ENCODE measurements at places on chromosomes 12 and 14.

DNA sequence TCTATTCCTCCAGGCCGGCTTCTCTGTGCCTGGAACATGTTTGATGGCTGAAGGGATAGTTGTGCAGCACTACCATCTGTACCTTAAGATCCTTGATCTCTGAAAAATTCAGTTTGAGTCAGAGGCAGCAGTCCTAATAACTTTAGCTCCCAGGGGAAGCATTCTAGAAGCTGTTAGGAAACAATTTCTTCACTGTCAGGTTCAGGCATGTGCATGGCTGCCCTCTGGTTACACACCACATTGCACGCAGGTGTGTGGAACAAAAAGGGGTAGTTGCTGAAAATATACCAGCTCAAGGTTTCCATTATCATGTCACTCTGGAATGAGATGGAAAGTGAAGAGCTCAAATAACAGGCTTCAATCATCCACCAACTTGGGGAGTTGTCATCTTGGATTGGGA, 80.1 kb downstream of the CHST11 start:
- H3K36me3 ChIP-seq = no peaks in the 10 kb centered on the region
- no peaks in the 10 kb centered on the region for H3K27me3 ChIP-seq
- DNase-seq = no peak
- no peak overlapping the region for H3K4me3 ChIP-seq
- H3K4me1 ChIP-seq = no peaks in the 10 kb centered on the region
- no peak overlapping the region for H3K27ac ChIP-seq

DNA sequence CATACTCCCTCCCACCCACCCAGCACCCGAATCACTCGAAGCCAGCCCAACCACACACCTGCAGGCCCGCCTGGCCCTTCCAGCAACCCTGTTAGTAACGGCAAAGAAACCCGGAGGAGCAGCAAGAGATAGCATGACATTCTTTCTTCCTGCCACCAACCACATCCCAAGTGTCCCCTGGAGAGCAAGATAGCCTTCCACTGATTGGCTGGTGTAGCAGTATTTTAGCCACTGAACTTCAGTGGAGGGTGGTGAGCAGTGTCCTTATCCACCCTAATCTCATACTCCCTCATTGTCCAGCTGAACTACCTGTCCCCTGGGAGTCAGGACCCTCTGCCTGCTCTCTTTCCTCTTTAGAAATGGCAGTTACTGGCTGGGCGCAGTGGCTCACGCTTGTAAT, 769 bp upstream of the SLC39A5 start:
- H3K36me3 ChIP-seq = peaks cover 41% of the 10 kb centered on the region
- no peak overlapping the region for H3K4me3 ChIP-seq
- no peak overlapping the region for H3K27ac ChIP-seq
- H3K27me3 ChIP-seq = no peaks in the 10 kb centered on the region

DNA sequence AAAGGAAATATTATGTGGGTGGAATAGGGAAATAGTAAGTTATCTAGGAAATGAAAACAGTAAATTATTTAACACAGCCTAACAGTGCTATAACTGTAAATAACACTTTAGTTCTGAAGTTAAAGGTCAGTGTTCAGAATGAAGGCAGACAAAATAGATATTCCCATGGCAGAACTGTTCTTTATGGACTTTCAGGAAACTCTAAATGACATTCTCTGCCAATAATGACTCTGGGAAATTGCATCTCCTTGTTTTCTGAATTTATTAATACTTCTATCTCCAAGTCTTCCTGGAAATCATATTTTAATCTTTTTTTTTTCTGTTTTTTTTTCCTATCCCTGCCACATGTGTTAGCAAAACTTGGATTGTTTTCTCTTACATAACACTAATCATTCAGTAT, 101.4 kb downstream of the PDE3A start:
- H3K27me3 ChIP-seq = no peaks in the 10 kb centered on the region
- no peak for DNase-seq
- no peak overlapping the region for H3K27ac ChIP-seq
- no peaks in the 10 kb centered on the region for H3K4me1 ChIP-seq
- no peaks in the 10 kb centered on the region for H3K36me3 ChIP-seq
- no peak overlapping the region for H3K4me3 ChIP-seq

GRCh38 chr14:99964979-99965378, 100.2 kb upstream of the EVL start:
- H3K27ac ChIP-seq = no peak overlapping the region
- no peaks in the 10 kb centered on the region for H3K4me1 ChIP-seq
- no peaks in the 10 kb centered on the region for H3K36me3 ChIP-seq
- H3K4me3 ChIP-seq = no peak overlapping the region
- H3K27me3 ChIP-seq = peaks cover 16% of the 10 kb centered on the region
- no peak for DNase-seq

- H3K4me3 ChIP-seq = peak overlapping the region; percentile 95
- H3K27me3 ChIP-seq = no peaks in the 10 kb centered on the region
- DNase-seq = no peak
These were observed 1.4 kb downstream of the APAF1 start for GRCh38 chr12:98646294-98647090.

GRCh38 chr14:101965770-101966722, 1.7 kb downstream of the DYNC1H1 start:
- peaks cover 71% of the 10 kb centered on the region for H3K4me1 ChIP-seq
- H3K4me3 ChIP-seq = peak overlapping the region; percentile 99
- H3K27me3 ChIP-seq = no peaks in the 10 kb centered on the region
- H3K27ac ChIP-seq = peak overlapping the region; percentile 97

DNA sequence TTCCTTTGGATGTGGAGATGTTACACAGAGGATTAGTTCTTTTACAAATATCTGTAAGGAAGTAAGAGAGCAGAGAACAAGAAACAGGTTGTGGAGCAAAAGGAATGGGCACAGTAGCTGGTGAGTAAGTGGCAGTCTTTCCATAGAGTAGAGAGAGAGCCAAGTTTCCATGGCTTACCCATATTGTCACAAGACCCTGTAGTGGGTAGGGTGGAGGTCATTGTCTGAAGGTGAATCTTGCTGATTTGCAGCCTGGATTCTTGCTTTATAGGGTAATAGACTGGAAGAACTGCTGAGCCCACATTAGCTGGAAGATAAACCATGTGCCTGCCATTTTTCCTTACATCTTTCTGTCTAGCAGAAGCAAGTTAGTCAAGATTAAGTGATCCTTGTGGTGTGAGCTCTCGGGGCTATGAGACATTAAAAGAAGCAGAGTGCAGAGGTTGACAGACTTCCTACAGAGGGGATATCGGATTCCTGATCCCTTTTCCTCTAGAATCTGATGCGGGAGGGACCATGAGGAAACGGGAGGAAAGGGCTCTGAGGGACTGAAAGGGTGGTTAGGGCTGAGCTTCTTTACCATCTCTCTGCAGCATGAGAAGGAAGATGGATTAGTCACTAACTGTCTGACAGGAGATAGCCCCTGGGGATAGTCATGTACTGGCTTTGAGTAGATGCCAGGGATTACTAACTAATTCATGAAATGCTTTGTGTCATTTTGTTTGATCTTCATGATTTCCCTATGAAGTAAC, 44.0 kb upstream of the LRTM2 start:
- DNase-seq = no peak
- no peaks in the 10 kb centered on the region for H3K27me3 ChIP-seq
- H3K27ac ChIP-seq = peak overlapping the region; percentile 46
- no peak overlapping the region for H3K4me3 ChIP-seq
- H3K4me1 ChIP-seq = peaks cover 84% of the 10 kb centered on the region
- H3K36me3 ChIP-seq = no peaks in the 10 kb centered on the region

GRCh38 chr14:28744126-28744525, 22.5 kb upstream of the FOXG1 start:
- H3K27me3 ChIP-seq = no peaks in the 10 kb centered on the region
- no peaks in the 10 kb centered on the region for H3K36me3 ChIP-seq
- no peaks in the 10 kb centered on the region for H3K4me1 ChIP-seq
- DNase-seq = no peak
- no peak overlapping the region for H3K27ac ChIP-seq

DNA sequence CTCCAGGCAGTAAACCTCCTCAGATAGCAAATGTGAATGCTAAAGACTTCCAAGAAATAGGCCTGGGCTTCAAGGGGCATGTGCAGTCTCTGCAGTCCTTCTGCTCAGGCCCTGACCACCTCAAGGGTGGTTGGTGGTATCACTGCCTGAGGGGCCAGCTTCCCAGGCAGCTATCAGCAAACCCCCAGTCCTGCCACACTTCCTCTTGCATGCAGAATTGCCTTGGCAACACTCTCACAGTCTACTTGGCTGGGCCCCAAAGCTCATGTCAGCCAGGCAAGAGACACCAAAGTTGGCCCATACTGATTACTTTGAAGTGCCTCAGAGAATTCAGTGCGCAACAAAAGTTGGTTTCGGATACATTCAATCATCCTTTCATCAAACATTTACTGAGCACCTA, 3.5 kb upstream of the ASB8 start:
- no peaks in the 10 kb centered on the region for H3K4me1 ChIP-seq
- no peak overlapping the region for H3K27ac ChIP-seq
- H3K36me3 ChIP-seq = no peaks in the 10 kb centered on the region
- no peaks in the 10 kb centered on the region for H3K27me3 ChIP-seq

- no peaks in the 10 kb centered on the region for H3K4me1 ChIP-seq
- H3K27me3 ChIP-seq = no peaks in the 10 kb centered on the region
- DNase-seq = no peak
- no peak overlapping the region for H3K4me3 ChIP-seq
- H3K27ac ChIP-seq = no peak overlapping the region
These were observed 25.6 kb downstream of the ELK3 start for GRCh38 chr12:96219700-96220206.

GRCh38 chr14:72594099-72594901, 299.6 kb downstream of the DPF3 start:
- H3K36me3 ChIP-seq = no peaks in the 10 kb centered on the region
- no peak overlapping the region for H3K27ac ChIP-seq
- peaks cover 3% of the 10 kb centered on the region for H3K27me3 ChIP-seq
- no peak overlapping the region for H3K4me3 ChIP-seq

GRCh38 chr14:105322791-105323556, 8.4 kb downstream of the PACS2 start:
- H3K4me1 ChIP-seq = peaks cover 53% of the 10 kb centered on the region
- H3K27ac ChIP-seq = peak overlapping the region; percentile 13

DNA sequence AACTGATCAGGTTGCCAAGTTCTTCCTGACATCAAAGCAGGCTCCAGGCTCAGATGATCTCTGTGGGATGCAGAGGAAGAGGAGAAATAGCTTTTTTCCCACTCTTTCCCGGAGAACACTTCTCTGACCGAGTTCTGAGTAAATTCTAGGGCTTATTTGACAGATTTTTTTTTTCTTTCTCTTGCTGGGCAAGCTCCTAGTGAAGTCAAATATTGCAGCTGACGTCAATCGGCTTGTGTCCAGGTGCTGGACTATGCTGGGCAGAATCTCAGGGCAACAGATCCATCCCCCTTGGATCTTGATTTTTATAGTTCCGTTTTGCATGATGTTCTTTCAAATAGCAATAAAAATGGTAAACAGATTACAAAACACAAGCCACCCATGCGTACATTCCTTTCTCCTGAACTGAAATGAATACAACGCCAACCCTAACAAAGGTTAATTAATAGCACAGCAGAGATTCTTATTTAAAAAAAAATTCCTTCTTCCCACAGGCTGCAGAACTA, 182.2 kb downstream of the NOVA1 start:
- no peaks in the 10 kb centered on the region for H3K27me3 ChIP-seq
- H3K4me1 ChIP-seq = peaks cover 15% of the 10 kb centered on the region
- H3K4me3 ChIP-seq = no peak overlapping the region
- H3K36me3 ChIP-seq = no peaks in the 10 kb centered on the region

DNA sequence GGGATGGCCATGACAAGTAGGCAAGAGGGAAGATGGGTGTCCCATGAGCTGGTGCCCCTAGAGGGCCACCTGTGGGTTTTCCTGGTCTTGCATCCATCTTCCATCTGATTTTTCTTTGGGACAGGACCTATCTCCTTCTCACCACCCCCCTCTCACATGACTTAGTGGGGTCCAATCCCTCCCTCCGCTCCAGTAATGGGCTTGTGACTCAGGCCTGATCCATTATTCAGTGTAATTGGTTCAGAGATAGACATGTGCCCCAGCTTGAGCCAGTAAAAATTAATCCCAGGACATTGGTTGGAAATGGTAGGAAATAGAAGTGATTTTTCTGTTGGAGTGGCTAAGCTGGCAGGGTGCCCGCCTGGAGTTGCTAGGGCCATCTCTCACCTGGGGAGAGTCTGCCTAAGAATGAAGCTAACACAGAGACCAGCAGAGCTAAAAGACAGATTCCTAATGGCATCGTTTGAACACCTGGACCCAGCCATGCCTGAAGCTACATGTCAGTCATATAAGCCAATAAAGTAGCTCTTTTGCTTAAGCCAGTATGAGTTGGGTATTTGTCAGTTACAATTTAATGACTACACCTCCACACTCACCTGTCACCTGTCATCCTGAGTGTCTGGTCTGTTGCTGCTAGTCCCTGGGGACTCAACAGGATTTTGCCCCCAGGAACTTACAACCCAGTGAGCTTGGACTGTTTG, 14.7 kb downstream of the RASAL1 start:
- no peaks in the 10 kb centered on the region for H3K36me3 ChIP-seq
- no peak for DNase-seq
- no peak overlapping the region for H3K27ac ChIP-seq
- H3K4me3 ChIP-seq = no peak overlapping the region

DNA sequence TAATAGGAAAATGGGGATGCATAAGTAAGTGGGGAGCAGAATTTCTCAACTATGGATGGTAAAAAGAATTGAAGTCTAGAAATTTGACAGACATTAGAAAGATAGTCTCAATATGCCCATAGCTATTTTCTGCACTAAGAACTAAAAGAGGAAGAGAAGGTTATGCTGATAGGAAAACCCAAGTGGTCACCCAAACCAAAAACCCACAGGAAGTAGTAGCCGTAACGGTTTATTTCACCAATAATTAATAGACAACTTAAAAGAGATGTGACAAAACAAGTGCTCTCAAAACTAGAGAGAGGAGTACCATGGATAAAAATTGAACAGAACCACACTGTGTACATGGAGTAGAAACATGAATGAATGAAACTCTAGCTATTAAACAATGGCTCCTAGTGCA, 295.4 kb downstream of the FSCB start:
- H3K27me3 ChIP-seq = no peaks in the 10 kb centered on the region
- no peak overlapping the region for H3K27ac ChIP-seq
- no peaks in the 10 kb centered on the region for H3K36me3 ChIP-seq
- DNase-seq = no peak
- H3K4me1 ChIP-seq = no peaks in the 10 kb centered on the region

- no peaks in the 10 kb centered on the region for H3K27me3 ChIP-seq
- H3K36me3 ChIP-seq = no peaks in the 10 kb centered on the region
- no peak overlapping the region for H3K4me3 ChIP-seq
- no peak for DNase-seq
- H3K4me1 ChIP-seq = no peaks in the 10 kb centered on the region
These were observed 48.6 kb downstream of the AACS start for GRCh38 chr12:125113789-125114188.

DNA sequence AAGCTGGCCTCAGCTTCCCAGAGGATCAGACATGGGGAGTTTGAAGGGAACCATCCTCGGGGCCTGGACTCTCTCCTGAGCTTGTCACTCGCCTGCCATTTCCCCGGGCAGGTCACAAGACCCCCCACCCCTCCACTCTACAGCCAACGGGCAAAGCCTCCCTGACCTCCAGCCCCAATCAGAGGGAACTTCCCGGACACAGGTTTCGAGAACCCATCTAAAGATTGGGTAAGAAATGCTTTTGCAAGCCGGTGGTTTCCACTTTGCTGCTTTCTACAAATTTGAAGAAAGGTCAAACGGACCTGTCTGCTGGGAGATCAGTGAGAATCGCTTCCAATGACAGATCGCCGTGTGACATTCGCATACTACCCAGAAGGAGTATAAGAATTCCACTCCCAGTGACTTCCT, 89.6 kb downstream of the SCARB1 start:
- peak overlapping the region; percentile 45 for H3K27ac ChIP-seq
- peaks cover 17% of the 10 kb centered on the region for H3K4me1 ChIP-seq
- H3K4me3 ChIP-seq = peak overlapping the region; percentile 38
- H3K36me3 ChIP-seq = no peaks in the 10 kb centered on the region
- no peaks in the 10 kb centered on the region for H3K27me3 ChIP-seq

GRCh38 chr14:58465421-58465820, 37.9 kb downstream of the KIAA0586 start:
- no peak overlapping the region for H3K27ac ChIP-seq
- no peaks in the 10 kb centered on the region for H3K27me3 ChIP-seq
- peaks cover 5% of the 10 kb centered on the region for H3K36me3 ChIP-seq
- H3K4me3 ChIP-seq = no peak overlapping the region
- H3K4me1 ChIP-seq = no peaks in the 10 kb centered on the region
